Nucleus accumbens (tissue), 56 donors: ENCODE measurements at places on chromosomes 16 and 17.

GRCh38 chr17:63571632-63572310 is 21.5 kb downstream of the DCAF7 start:
- no peak for DNase-seq

DNA sequence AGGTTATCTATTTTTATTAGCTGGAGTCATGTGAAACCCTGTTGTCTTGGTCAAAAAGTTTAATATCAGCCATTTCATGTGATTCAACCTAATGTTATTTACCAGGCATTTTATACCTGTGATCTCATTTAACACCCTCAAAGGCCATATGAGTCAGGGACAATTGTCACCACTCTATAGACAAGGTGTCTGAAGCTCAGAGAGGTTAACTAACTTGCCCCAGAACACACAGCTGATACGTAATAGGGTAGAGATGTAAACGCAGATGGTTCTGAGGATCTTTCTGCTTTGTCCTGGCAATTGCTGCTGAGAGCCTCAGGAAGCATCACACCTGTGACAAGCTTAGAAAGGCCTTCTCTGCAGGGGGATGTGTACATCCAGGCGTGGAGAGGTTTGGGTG is 4.9 kb downstream of the CD300A start:
- DNase-seq: no peak

- DNase-seq: no peak
These were observed 83.5 kb downstream of the AMFR start for GRCh38 chr16:56341656-56342399.

- DNase-seq: no peak
These were observed 9.8 kb downstream of the ITGAL start for GRCh38 chr16:30482366-30482765.

GRCh38 chr16:81487301-81487720 is 42.7 kb downstream of the CMIP start:
- no peak for DNase-seq

DNA sequence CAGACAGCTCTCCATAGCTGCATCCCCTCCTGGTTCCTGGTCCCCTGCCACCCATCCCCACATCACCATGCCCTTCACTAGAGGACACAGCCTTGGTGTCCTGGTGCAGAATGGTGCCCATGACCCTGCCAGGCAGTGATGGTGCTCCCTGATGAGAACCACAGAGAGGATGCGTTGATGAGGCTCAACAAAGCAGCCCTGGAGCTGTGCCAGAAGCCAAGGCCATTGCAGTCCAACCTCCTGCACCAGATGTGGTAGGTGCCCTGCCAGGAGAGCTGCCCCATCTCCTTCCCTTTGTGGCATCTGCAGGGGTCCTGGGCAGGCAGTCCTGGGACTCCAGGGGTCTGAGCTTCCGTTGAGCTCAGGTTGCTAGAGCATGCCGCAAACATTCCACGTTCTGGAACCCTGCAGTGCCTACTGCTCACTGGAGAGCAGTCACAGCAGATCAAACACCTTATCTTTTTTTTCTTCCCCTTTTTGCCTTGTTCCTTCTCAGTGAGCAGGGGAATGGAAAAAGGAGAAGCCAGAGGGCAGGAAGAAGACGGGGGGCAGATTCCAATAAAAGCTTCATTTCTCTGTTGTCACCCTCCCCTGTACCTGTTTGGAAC is 5.3 kb upstream of the EPN3 start:
- DNase-seq: no peak

- DNase-seq: peak; percentile 51
These were observed 1.4 kb downstream of the YPEL2 start for GRCh38 chr17:59332749-59333377.

- no peak for DNase-seq
These were observed 78.9 kb downstream of the ENGASE start for GRCh38 chr17:79153367-79154130.

- DNase-seq: no peak
These were observed 253.9 kb downstream of the SLC39A11 start for GRCh38 chr17:72838581-72838980.

- DNase-seq: no peak
These were observed 52.9 kb upstream of the SEC14L1 start for GRCh38 chr17:77087650-77088454.

DNA sequence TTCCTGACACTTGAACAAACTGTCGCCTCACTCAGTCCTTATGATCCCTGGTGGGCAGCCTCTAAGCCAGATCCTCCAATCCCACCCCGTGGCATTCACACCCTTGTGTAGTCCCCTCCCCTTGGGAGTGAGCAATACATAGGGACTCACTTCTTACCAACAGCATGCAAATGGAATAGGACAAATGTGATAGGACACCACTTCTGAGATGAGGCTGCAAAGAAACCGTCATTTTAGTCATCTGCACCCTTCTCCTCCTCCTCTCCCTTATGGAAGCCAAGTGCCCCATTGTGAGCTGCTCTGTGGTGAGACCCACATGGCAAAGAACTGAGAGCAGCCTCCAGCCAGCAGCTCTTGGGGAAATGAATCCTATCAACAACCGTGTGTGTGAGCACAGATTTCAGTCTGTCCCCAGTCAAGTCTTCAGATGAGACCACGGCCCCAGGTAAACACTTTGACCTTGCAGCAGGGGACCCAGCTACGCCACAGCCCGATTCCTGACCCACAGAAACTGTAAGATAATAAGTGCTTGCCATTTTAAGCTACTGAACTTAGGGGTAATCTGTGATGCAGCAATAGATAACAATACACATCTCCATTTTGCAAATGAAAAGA is 46.9 kb downstream of the ZFHX3 start:
- no peak for DNase-seq

GRCh38 chr17:28896884-28897768 is at the start of gene FLOT2:
Gene FLOT2 (minus strand): TSS chr17:28897733. CDS start chr17:28897574, 159 bp downstream.
- DNase-seq: peak; percentile 60

GRCh38 chr17:71022758-71023157 is 853.4 kb downstream of the KCNJ2 start:
- no peak for DNase-seq

DNA sequence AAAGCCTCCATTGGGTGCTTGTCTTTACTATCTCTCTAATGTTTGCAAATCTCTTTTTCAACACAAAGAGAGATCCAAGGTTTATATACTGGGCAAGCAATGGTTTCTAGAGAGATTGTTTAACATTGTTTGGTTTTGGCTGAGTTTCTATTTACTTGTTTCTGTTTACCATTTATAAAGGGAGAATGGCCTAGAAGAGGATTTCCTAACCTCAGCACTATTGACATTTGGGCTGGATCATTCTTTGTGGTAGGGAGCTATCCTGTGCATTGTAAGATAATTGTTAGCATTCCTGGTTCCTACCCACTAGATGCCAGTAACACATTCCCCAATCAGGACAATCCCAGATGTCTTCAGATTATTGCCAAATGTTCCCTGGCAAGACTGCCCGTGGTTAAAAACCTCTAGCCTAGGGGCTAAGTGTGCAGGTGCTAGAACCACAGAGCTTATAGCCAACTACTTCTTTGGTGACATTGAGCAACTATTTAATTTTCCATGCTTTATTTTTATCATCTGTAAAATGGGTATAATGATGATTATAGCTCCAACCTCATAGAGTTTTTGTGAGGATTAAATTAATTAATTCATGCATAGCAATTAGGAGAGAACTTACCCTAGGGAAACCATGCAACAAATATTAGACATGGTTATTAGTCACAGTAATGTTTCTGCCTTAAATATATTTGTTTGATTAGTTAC is 413.9 kb upstream of the MAF start:
- DNase-seq: no peak

DNA sequence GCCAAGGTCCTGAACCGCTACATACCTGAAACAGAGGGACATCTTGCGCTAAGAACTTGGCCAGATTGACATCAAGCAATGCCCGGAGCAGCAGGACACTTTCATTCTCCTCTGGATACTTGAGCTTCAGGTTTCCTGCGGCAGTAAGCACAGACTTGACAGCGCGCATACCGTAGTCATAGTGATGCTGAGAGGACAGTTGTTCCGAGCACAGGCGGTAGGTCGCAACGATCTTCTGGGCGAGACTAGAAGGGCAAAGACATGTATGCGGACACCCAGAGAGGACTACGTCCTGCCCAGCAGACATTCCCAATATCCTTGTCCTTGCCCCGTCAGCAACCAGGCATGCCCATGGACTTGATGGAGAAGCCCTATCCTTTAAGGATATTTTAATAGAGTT is 112.9 kb downstream of the DNAH3 start:
- DNase-seq: no peak

DNA sequence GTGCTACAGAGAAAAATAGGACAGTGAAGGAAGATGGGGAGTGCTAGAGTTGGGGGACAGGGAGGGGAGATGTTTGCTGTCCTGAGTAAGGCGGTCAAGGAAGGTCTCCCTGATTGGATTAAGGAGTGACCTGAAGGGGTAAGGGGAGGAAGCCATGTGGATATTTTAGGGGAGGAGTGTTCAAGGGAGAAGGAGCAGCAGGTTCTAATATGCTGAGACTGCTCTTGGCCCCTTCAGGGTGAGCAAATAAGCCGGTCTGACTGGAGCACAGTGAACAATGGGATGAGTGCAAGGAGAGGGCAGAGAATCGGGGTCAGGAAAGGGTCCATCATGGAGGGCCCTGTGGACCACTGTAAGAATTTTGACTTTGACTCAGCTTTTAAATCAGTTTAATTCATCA is 188.8 kb downstream of the IRX3 start:
- no peak for DNase-seq

- no peak for DNase-seq
These were observed 81.2 kb downstream of the PGS1 start for GRCh38 chr17:78459696-78460095.

GRCh38 chr17:80892019-80892855 is 99.4 kb upstream of the CHMP6 start:
- DNase-seq: no peak

DNA sequence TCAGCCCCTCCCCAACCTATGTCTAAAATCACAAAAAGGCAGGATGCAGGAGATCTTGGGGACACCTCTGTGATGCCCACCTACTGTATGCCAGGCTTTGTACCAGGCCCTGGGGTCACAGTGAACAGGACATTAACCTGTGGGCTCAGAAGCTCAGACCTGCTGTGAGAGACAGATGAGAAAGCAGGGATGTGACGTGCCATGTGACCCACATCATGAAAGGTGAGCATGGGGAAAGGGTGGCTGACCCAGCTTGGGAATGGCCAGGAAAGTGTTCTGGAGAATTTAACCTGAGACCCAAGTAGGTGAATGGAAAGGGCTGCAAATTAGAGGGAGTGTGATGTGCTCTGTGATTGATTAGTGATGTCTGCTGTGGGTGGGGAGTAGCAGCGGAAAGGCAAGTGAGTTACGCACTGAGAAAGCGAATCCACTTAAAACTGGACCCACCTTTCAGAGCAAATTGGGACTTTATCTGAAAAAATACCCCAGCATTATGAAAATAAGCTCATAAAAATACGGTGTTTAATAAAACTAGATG is 132.2 kb downstream of the IRF8 start:
- DNase-seq: no peak

DNA sequence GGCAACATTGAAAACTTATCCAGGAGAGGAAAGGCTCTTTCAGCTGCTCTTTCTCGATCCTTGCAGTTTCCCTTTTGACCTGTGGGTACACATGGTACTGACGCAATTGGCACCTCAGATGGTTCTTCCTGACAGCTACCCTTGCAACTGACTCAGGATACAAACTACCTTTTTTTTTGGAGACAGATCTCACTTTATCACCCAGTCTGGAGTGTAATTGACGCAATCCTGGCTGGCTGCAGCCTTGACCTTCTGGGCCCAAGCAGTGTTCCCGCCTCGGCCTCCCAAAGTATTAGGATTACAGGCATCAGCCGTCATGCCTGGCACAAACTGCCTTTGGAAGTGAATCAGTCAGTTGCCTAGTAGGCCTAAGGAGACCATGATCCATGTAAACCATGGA is 607.2 kb downstream of the WWOX start:
- DNase-seq: no peak

- no peak for DNase-seq
These were observed 14.0 kb downstream of the FMNL1 start for GRCh38 chr17:45235416-45236281.

DNA sequence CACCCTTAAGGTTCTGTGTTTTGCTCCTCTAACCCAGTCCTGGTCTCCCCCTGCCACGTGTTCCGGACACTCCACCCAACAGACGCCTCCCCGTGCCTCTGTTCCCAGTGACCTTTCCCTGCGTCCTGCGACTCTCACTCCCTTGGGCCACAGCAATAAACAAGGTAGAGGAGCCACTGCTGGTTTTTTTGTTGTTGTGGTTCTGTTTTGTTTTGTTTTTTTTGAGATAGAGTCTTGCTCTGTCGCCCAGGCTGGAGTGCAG is 3.7 kb upstream of the NPW start:
- DNase-seq: no peak

GRCh38 chr16:1465567-1465915 is 9.3 kb downstream of the CLCN7 start:
- no peak for DNase-seq

GRCh38 chr16:4623593-4623992 is 1.0 kb upstream of the MGRN1 start:
- no peak for DNase-seq

- DNase-seq: no peak
These were observed 2.6 kb downstream of the MYL11 start for GRCh38 chr16:30377050-30377811.

DNA sequence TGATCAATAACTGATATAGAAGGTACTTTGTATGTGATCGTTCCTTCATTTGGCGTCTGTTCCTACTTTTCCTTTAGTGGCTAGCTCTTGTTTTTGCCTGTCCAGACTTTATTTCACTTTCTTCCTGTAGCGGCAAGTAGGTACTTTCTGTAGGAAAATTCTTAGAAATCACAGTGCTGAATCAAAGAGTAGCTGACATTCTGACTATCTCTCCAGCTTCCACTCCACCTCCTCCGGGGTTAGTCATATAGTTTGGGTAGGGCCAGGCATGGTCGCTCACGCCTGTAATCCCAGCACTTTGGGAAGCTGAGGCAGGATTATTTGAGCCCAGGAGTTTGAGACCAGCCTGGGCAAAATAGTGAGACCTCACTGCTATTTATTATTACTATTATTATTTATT is 29.9 kb upstream of the PAFAH1B1 start:
- DNase-seq: no peak

DNA sequence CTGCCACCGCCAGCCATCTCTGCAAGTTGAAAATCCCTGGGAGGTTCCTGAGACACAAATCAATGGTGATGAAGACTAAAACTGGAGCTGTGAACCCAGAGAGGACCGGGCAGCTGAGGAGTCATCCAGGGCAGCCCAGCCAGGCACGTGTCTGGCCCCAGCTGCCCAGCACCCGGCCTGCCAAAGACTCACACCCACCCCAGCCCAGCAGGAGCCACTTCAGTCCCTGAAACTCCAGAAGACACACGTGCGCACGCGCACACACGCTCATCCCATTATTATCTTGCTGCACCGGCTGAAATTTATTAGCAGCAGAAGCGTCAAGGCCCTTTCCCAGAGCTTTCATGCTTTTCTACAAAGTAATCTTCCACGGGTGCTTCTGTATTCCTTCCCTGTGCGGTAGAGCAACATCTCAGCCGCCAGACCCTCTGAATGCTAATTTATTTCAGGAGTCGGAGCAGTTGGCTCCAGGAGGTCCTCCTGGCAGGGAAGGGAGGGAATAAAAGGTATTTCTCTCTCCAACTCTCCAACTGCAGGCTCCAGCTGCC is 59.8 kb upstream of the RBFOX3 start:
- no peak for DNase-seq
